Left cardiac atrium (tissue), 4 donors: ENCODE measurements at places on chromosomes 3 and 15. TPM values are rescaled to one million over a fixed set of nuclear protein-coding genes. Genes with fewer than 3 reads are reported as not detected.

Gene DNAH12
- total RNA-seq, result not detected

Gene CHRFAM7A
- 1.8 TPM for total RNA-seq

Gene CFAP91
- total RNA-seq, result 0.58 TPM

Gene SCAANT1
- not detected for total RNA-seq

Gene NEK4
- total RNA-seq, result 14.8 TPM

Gene ACTRT3
- total RNA-seq, result 1.6 TPM
